Kidney (tissue), 22 donors: ENCODE measurements at places on chromosomes 3 and 15.

- H3K27ac ChIP-seq = no peak overlapping the region
- peaks cover 19% of the 10 kb centered on the region for H3K36me3 ChIP-seq
- H3K4me1 ChIP-seq = no peaks in the 10 kb centered on the region
- no peak overlapping the region for H3K4me3 ChIP-seq
- no peak for DNase-seq
Observed at GRCh38 chr3:126117786-126118185, 33.9 kb upstream of the SLC41A3 start.

GRCh38 chr3:127732303-127732702, 59.6 kb downstream of the ABTB1 start:
- no peak for DNase-seq
- no peaks in the 10 kb centered on the region for H3K36me3 ChIP-seq
- H3K27ac ChIP-seq = no peak overlapping the region
- no peak overlapping the region for H3K4me3 ChIP-seq
- no peaks in the 10 kb centered on the region for H3K27me3 ChIP-seq

- DNase-seq = no peak
- H3K4me1 ChIP-seq = no peaks in the 10 kb centered on the region
- no peak overlapping the region for H3K4me3 ChIP-seq
Observed at GRCh38 chr3:32336113-32336498, 55.5 kb upstream of the CMTM7 start.

GRCh38 chr3:66472313-66473134, 28.3 kb downstream of the LRIG1 start:
- H3K4me3 ChIP-seq = no peak overlapping the region
- H3K4me1 ChIP-seq = peaks cover 10% of the 10 kb centered on the region
- no peaks in the 10 kb centered on the region for H3K27me3 ChIP-seq
- no peak overlapping the region for H3K27ac ChIP-seq

DNA sequence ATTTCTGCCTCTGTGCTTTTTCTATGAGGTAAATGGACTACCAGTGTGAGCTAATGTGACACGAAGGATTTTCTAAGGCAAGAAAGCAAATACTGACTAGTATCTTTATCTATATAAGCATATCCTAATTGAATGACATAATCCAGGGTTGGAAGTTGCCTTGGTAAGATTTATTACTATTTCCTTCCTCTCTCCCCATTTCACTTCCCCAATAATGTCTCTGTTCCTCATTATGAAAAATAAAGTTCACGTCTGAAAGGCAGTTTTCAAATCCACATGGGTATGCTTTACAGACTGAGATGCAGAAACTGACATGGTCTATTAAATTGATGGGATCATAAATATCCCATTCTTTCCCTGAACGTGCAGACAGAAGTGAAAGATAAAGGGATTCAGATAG, 86.0 kb downstream of the DTWD1 start:
- no peak for DNase-seq
- no peaks in the 10 kb centered on the region for H3K4me1 ChIP-seq
- H3K4me3 ChIP-seq = no peak overlapping the region

- DNase-seq = no peak
- no peaks in the 10 kb centered on the region for H3K4me1 ChIP-seq
- H3K27ac ChIP-seq = no peak overlapping the region
Observed at GRCh38 chr3:123053107-123053506, 13.7 kb upstream of the PDIA5 start.

DNA sequence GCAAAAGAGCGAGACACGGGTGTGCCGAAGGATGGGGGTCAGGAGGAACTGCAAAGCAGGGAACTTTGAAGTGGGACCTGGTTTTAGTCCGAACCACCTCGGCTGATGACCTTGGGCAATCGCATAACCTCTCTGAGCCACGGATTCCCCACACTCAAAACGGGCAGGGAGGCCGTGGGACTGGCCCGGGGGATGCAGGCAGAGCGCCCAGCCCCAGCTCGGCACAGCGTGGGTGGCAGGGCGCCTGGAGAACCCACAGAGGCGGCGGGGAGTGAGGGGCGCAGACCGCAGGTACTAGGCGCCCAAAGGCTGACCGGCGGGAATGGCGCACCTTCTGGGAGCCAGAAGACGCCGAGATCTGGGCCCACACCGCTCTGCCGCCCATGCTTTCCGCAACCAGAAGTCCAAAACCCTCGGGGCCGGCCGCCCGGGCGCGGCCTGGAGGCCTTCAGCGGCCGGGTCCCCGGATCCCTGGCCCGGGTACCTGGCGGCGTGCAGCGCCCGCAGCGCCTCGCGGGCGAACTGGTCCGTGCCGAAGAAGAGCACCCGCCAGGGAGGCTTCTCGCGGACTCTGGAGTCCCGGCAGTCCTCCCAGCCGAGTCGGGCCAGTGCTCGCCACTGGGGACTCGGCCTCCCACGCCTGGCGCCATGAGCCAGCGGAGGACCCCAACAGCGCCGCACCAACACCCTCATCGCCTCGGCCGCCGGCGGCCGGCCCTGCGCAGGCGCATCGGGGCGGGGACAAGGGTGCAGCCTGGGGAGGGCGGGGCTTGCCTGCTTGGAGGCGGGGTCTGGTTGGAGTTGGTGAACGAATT, at the start of gene MTFMT:
TSS of gene MTFMT (minus strand) at position 719 of the 815 bp plus-strand sequence. CDS start at position 693, 26 bp downstream.
- no peak within 1 kb of the TSS for H3K27ac ChIP-seq
- peaks cover 3% of the 10 kb centered on the region for H3K4me1 ChIP-seq
- H3K36me3 ChIP-seq = peaks cover 5% of the 10 kb centered on the region
- peak within 1 kb of the TSS; percentile 88 for H3K4me3 ChIP-seq

DNA sequence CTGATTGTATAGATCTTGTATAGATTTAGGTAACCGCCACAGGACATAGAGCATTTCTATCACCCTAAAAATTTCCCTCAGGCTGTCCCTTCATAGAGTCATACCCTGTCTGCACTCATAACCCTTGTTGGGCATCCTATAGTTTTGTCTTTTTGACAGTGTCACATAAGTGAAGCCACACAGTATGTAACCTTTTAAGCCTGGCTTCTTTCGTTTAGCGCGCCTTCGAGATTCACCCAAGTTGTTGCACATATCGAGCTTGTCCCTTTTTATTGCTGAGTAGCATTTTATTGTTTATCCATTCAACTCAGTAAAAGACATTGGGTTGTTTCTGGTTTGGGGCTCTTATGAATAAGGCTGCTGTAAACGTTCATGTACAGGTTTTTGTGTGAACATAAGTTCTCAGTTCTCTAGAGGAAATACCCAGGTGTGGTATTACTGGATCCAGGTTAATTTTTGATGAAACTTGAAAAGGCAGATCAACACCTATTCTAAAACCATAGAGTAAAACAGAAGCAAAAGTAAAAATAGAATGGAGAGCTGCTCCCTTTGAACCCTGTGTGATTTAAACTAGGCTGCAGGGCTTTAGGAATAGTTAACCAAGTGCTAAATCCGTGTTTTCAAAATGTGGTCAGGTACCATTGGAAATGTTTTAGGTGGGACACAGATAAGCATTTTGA, 49.5 kb downstream of the CD86 start:
- H3K27ac ChIP-seq = no peak overlapping the region
- H3K4me3 ChIP-seq = no peak overlapping the region
- no peaks in the 10 kb centered on the region for H3K27me3 ChIP-seq
- no peaks in the 10 kb centered on the region for H3K36me3 ChIP-seq
- no peak for DNase-seq

GRCh38 chr3:194315965-194316361, 35.2 kb downstream of the CPN2 start:
- peak overlapping the region; percentile 3 for H3K4me3 ChIP-seq
- no peak for DNase-seq
- H3K27me3 ChIP-seq = no peaks in the 10 kb centered on the region
- peaks cover 2% of the 10 kb centered on the region for H3K4me1 ChIP-seq
- H3K36me3 ChIP-seq = no peaks in the 10 kb centered on the region

DNA sequence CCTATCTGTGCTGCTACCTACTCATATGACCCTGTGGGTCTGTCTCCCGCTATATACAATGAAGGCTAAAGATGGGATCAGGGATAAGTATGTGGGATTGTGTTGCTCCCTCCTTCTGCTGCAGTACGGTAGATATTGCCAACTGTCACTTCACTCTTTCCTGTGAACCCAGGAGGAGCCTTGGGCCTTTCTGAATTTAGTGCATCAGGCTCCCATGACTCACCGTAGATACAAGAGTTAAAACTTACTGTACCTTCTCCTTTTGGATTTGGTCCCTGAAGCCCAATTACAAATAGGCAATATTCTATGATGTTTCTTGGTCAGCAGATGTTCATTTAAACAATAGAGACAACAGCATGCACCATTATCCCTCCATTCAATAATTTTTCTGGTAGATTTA, 27.4 kb downstream of the MITF start:
- no peak overlapping the region for H3K4me3 ChIP-seq
- no peak overlapping the region for H3K27ac ChIP-seq
- H3K4me1 ChIP-seq = peaks cover 45% of the 10 kb centered on the region
- no peak for DNase-seq

DNA sequence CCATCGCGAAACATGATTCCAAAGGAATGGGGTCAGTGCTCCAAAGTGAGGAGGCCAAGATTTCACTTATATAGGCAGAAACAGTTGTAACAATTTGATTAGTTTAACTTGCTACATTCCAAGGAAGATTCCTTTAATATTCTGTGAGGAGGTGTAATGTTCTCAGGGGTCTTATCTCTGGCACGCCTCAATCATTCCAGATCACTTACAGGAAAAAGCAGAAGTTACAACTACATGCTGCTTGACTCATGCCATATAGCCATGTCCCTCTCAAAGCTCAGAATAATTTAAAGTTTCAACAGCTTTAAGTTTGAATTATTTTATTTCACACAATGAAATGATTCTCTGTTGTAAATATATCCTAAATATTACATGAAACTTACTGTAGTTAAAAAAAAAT, 3.5 kb upstream of the FYTTD1 start:
- no peaks in the 10 kb centered on the region for H3K27me3 ChIP-seq
- no peak overlapping the region for H3K4me3 ChIP-seq
- H3K27ac ChIP-seq = no peak overlapping the region

- H3K4me3 ChIP-seq = no peak overlapping the region
- H3K36me3 ChIP-seq = no peaks in the 10 kb centered on the region
- H3K27ac ChIP-seq = no peak overlapping the region
- H3K4me1 ChIP-seq = no peaks in the 10 kb centered on the region
Observed at GRCh38 chr15:66389859-66390381, 3.2 kb downstream of the MAP2K1 start.

DNA sequence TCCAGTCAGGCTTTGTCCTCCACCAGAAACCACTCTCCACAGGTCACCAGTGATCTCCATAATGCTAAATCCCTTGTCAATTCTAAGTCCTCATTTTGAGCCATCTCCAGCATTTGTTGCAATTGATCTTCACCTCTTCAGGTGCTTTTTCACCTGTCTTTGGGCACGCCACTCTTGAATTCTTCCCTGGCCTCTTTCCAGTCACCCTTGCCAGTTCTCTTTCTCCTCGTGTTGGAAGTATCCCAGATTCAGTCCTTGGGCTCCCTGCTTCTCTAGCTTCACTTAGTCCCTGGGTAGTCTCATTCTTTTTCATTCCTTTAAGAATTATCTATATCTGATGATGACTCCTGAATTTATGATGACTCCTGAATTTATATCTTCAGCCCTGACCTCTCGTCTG, 37.5 kb downstream of the MAPK6 start:
- H3K4me3 ChIP-seq = no peak overlapping the region
- DNase-seq = no peak
- no peak overlapping the region for H3K27ac ChIP-seq

DNA sequence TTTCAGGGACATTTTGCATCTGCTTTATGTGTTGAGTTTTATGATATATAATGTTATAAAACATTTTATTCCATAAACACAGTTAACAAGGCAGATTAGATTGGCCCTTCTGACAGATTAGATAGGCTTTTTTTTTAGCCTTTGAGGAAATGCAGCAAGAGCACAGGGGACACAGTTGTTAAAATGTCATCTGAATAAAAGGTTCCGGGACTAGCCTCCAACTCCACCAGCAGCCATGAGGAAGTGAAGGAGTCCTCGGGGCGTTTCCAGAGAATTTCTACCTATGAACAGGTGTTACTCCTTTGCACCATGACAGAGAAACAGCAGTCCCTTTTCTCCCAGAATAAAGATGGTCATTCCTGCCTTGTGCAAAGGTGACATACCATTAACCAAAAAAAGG, 167.8 kb upstream of the KBTBD8 start:
- no peaks in the 10 kb centered on the region for H3K27me3 ChIP-seq
- DNase-seq = no peak
- no peaks in the 10 kb centered on the region for H3K4me1 ChIP-seq
- no peak overlapping the region for H3K4me3 ChIP-seq
